ENCODE measurements at places on chromosomes 13 and 19. TPM values are rescaled to one million over a fixed set of nuclear protein-coding genes. Genes with fewer than 3 reads are reported as not detected.

CRX gene
- not detected for total RNA-seq

PSG2 gene
- total RNA-seq: not detected

DCT gene
- total RNA-seq: 0.10 TPM

SPACA4 gene
- not detected for total RNA-seq

NLRP9 gene
- total RNA-seq: not detected

DNA sequence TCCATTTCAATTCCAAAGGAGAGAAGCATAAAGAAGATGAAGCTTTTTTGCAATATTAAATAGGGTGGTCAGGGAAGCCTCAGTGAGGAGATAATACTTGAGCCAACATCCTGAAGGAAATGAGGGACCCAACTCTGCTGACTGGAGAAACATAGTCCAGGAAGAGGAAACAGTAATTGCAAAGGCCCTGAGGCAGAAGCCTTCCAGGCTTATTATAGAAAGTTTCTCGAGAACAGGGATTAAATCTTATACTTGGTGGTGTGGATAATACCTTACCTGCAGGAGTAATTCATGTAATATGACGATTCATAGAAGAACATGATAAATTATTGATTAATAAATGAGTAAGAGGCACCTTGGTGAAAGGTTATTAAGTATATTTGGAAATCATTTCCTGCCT, 1.0 kb upstream of the RFC3 start:
- DNase-seq: no peak

GRCh38 chr13:52010890-52011631, at the start of gene ATP7B:
Gene ATP7B, minus strand, starts transcription at chr13:52011450. Its CDS starts 113 bp downstream, at chr13:52011337.
- DNase-seq: no peak

DNA sequence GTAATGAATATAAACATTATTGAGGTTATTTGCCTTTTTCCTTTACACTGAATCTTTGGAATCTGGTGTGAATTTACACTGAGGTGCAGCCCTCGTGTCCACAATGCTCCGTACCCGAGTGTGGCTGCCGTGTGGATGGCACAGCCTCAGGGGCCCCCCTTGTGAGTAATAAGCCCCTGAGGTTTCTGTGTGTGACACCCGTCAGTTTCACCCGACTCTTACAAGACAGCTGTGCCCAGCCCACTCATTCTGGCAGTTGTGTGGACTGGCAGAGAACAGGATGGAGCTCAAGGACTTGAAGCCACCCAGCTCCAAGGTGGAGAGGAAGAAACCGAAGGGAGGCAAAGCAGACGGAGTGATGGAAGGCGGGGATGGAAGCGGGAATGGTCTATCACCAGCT, 7.8 kb downstream of the PROZ start:
- DNase-seq: no peak

- no peak for DNase-seq
Observed at GRCh38 chr13:38804061-38804460, 117.2 kb downstream of the FREM2 start.

- no peak for DNase-seq
Observed at GRCh38 chr19:34391813-34392212, 12.4 kb upstream of the PDCD2L start.

GRCh38 chr19:58509731-58510083, 2.1 kb downstream of the SLC27A5 start:
- DNase-seq: no peak

GRCh38 chr19:49912965-49913685, 15.9 kb upstream of the ATF5 start:
- no peak for DNase-seq

DNA sequence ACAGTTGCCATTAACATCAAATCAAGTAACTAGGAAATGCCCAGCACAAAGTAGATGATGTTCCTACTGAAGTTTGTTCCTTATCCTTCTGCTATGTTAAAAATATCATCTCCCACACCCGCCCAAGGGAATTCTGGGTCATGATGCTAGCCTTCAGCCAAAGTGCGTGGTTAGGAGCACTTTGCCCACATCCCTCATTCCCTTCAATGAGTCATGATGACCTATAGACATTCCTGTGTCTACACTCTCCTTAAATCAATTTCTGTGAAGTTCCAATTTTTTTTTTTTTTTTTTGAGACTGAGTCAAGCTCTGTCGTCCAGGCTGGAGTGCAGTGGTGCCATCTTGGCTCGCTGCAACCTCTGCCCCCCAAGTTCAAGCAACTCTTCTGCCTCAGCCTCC, 17.0 kb downstream of the RXFP2 start:
- DNase-seq: no peak

GRCh38 chr13:72970956-72971355, 87.8 kb upstream of the KLF5 start:
- no peak for DNase-seq
